ENCODE measurements at places on chromosomes 16 and 17.

DNA sequence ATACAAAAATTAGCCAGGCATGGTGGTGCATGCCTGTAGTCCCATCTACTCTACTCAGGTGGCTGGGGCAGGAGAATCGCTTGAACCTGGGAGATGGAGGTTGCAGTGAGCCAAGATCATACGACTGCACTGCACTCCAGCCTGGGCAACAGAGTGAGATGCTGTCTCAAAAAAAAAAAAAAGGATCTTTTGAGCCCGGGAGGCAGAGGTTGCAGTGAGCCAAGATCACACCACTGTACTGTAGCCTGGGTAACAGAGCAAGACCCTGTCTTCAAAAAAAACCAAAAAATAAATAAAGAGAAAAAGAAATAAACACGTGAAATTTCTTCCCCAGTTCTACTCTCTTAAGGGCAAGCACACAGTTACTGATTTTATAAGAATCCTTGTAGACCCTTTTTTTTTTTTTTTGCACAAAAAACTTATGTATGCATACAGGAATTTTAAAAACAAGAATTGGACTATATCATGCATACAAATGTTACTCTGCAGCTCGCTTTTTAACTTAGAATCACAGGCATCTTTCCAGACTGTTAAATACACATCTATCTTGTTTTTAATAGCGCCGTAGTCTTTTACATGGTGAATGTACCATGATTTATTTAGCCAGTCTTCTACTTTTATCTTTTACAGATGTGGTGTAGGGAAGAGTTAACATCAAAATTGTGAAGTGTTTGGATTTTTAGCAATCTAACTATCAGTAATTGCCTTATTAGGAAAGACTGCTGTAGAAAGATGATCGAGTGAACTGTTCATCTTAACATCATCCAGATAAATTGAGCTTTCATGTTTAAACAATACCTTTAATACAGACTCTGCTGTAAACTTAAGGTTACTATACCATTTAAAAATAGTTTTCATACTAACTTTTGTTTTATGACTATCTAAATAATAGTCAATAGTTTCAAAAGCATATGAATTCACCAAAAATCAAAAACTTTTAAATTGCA lies 14.6 kb downstream of the CDH3 start:
- DNase-seq, result no peak

DNA sequence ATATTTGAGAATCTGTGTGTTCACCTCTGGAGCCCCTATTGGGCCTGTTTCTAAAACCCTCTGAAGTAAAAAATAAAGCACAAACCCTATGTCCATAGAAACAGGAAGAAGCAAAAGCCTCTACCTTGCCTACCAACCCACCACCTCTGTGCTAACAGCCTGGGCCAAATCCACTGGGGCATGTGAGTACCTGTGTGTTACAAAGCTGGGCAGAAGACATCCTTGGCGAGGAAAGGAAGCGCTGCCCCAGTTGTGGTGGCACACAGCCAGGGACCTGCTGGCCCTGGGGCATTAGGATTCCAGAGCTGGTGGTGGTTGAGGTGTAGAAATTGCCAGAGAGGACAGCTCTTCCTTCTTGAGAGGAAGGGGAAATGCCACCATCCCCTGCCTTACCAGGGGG lies 30.0 kb downstream of the MYO18A start:
- DNase-seq, result no peak

DNA sequence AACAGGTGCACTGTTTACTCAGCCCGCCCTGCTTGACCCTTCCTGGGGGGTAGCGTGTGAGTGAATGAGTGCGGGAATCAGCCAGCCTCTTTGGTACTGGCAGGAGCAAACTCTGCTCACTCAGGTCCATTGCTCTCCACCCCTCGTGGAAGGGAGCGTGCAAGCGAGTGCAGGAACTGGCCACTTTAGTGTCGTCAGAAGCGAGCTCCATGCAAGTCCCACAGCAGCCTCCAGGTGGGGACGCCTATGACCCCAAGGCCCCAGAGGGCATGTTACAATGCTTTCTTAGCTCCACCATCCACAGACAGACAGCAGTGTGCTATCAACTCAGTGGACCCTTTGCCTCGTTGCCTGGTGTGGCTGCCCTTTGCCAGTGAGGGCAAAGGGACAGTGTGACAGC lies 1025.1 kb upstream of the CDH8 start:
- no peak for DNase-seq

GRCh38 chr16:55470533-55471371 lies 8.2 kb upstream of the MMP2 start:
- DNase-seq, result peak; percentile 69

GRCh38 chr17:38730526-38731379 lies 612 bp downstream of the CISD3 start:
- DNase-seq, result peak; percentile 61

Data from fibroblast of skin of back (primary cell).